ENCODE measurements at places on chromosomes 6 and 20.

DNA sequence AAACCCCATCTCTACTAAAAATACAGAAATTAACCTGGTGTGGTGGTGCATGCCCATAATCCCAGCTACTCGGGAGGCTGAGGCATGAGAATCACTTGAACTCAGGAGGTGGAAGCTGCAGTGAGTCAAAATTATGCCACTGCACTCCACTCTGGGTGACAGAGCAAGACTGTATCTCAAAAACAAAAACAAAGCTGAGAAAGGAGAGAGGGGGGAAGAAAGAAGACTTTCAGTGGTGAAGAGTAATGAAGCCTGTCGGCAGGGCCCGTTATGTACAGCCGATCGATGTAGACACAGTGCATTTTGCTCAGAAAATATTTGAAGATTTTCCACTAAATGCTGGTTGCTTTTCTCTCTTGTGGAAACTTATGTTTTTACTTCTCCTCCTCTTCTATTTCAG lies 13.8 kb downstream of the VAPB start:
- no peak for DNase-seq

GRCh38 chr20:39661833-39662232 lies 699.7 kb downstream of the DHX35 start:
- no peak for DNase-seq

GRCh38 chr6:100300221-100300736 lies 164.4 kb downstream of the SIM1 start:
- no peak for DNase-seq

DNA sequence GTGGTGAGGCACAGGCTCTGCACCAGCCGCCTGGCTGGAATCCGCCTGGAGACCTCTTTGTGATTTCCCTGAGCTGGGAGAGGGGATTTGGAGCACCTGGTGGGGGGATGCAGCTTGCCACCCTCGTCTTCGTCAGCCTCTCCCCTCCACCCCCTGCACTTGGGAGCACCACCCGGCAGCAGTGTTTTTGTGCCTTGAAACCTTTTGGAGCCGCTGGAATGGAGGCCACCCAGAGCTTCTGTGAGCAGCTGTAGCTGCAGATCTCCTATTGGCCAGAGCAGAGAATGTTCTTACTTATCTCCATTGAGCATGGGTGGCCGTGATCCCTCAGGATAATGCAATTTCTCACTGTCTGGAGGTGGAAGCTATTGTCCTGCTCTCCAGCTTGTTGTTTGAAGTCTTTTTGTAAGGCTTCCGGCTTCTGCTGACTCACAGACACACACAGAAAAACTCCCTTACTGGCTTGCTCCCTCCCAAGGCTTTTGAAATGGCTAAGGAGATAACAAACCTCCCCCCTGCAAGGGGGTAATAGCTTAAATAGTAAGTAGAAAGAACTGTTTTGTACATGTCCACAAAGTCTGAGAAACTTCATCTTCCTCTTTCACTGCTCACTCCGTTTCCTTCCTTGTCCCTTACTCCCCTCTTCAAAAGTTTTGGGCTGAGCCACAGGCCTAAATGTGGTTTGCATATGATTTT lies 271.2 kb downstream of the PRL start:
- no peak for DNase-seq

- no peak for DNase-seq
Measured at GRCh38 chr6:121506761-121507754, 71.6 kb downstream of the GJA1 start.

GRCh38 chr6:56370127-56370540 lies 122.8 kb upstream of the COL21A1 start:
- no peak for DNase-seq

GRCh38 chr6:154767003-154767723 lies 33.9 kb downstream of the SCAF8 start:
- no peak for DNase-seq

- no peak for DNase-seq
Measured at GRCh38 chr20:35370751-35371150, 41.0 kb downstream of the UQCC1 start.

DNA sequence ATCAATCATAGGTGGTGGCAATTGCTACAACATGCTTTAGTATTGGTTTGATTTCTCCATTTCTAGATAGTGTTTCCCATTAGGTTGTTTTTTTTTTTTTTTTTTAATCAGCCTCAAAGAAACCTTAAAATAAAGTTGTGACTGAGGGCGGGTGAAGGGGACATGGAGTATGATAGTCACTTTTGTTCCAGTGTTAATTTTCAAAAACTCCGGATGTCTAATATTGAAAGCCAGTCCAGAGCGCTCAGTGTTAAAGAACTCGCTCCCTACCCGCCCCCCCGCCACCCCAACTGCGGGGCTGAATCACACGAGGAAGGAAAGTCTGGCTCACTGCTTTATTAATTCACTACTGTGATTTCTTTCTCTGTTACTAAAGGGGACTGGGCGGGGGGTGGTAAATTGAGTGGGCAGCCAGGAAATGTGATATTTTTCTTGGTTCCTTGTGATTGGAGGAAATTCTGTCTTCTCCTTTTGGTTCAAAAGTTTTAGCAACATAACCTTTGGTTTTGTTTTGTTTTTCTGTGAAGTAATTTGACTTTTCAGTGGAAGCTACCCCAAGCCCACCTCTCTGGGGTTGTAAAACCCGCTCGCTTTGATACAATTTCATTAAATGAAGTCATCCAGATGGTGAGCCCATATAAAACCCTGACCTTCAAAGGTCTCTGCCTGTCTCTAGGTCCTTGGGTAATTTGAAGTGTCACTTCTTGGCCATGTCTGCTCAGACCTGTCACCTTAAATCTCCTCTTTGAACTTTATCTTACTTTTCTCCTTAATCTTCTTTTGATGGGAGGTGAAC lies 38.0 kb downstream of the TNFAIP3 start:
- no peak for DNase-seq

- no peak for DNase-seq
Measured at GRCh38 chr6:152250127-152250526, 387.0 kb downstream of the SYNE1 start.

DNA sequence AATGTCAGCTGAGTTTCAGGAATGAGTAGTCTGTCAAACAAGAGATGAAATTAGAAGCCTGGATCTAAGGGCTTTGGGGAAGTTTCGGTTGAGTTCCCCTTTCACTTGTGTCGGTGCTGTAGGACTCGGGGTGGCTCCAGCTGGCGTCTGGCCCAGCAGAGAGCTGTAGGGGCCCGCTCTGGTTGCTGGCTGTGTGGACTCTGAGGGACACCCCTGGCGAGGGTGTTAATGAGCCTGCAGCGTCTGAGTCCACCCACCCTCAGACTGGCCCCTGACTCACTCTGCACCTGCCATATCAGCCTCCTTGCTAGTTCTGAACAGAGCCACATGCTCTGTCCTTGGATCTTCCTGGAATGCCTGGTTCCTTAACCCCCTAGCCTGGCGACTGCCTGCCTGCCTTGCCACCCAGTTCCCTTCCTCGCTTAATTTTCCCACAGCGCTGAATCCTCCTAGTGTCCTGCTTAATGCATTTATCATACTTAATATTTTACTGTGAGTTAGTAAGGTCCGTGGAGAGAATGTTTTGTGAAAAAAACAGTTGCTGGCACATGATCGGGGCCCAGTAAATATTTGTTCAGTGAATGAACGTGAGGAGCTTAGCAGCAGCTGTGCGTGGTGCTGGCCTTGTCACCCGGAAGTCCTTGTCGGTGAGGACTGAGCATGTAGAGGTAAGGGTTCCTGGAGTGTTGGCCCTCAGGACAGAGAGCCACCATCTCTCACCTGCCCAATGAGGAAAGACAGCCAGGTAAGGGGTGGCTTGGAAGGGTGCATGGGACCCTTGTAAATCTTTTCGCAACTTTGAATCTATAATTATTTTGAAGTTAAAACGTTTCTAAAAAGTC lies 1.6 kb downstream of the DNAJC5 start:
- DNase-seq, result no peak

- peak; percentile 37 for DNase-seq
Measured at GRCh38 chr6:129709196-129709768, 695 bp downstream of the ARHGAP18 start.

- DNase-seq, result no peak
Measured at GRCh38 chr6:40727271-40727670, 140.1 kb upstream of the LRFN2 start.

DNA sequence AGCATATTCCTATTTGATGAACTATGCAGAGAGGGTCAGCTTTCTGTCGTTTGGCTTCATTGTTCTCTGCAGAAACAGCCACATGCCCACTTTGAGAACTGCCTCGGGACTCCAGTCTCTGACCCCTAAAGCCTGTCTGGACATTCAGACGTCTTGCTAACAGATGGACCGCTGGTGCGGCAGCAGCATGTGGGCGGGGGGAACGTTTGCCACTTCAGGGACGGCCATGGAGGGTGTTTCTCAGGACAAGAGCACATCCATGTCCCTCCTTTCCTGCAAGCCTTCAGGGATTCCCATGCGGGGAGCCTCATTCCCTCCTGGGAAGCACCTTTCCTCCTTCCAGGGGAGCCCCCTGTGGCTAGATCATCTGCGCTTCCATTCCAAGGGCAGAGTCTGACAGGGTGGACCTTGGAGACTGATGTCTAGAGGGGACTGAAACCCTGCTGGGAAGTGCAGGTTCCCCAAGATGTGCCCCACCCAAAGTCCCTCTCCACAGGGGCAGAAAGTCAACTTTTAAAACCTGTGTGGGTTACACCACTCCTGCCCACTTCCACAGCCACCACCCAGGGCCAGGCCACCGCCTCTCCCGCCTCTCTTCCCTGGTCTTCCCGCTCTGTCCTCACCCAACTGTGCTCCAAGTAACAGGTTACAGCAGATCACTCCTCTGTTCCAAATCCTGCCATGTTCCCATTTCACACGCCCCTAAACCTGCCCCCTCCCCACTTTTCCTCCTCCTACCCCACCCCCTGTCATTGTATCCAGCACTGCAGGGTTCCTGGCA lies 94.8 kb upstream of the PMEPA1 start:
- no peak for DNase-seq

DNA sequence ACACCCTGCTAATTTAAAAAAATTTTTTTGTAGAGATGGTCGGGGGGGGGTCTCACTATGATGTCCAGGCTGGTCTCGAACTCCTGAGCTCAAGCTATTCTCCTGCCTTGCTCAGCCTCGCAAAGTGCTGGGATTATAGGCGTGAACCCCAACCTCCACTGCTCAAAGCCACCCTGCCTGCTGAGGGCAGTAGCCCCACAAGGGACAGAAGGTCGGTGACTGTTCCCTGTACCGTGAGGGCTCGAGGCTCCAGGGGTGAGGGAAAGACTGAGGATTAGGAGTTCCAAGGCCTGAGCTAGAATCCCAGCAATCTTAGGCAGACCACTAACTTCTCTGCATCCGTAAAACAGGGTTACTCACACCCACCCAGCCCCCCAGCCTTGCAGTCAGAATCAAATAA lies 51.1 kb downstream of the CPNE5 start:
- DNase-seq, result no peak

- no peak for DNase-seq
Measured at GRCh38 chr6:69865126-69865525, 1.2 kb upstream of the COL19A1 start.

GRCh38 chr6:121344539-121344938 lies 10.3 kb upstream of the TBC1D32 start:
- DNase-seq, result no peak

GRCh38 chr20:11012975-11013374 lies 339.2 kb upstream of the JAG1 start:
- DNase-seq, result no peak

GRCh38 chr6:137707590-137708360 lies 159.3 kb upstream of the TNFAIP3 start:
- peak; percentile 42 for DNase-seq

DNA sequence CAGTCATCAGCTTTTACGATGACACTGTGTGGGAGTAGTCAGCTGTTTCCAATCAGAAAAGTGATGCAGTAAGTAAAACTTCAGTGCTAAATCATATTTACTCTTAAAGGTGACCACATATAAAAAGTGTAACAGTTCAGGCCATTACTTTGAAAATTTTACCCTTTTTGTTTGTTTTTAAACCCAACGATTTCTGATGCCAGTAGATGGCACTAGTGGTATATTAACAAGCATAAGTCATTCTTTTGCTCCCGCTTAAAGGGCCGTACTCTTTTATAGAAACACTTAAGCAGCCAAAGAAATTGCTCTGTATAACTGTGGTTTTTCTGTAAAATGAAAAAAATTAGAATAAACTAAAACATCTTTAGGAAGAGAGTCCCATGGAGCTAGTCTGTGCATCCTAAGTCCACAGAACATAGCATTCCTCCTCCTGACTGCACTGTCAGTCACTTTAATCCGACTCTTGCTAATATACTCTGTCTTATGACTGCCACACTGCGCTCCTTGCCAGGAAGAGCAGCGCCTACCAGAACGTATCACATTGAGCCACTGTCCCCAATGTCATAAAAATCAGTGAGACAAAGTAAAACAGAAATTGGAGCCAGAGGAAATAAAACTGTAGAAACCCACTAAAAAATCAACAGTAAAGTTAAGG lies 25.0 kb downstream of the HEBP2 start:
- peak; percentile 40 for DNase-seq

DNA sequence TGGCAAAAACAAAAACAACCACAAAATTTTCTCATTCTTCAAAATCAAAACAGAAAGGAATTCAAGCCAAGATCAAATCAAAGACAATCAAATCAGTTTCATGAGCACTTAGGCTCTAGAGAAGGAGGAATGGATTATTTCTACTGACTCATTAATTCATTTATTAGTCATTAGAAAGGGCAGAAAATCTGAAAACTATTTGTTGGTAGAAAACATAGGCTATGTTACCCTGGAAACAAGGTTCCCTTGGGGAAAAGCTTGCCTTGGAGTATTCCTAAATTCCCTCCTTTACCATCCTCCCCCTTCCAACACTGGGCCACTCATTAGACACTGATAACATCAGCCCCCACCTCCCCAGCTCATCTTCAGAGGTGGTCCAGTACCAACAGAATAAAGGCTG lies 17.5 kb downstream of the KIF16B start:
- DNase-seq, result no peak

Data from urinary bladder (tissue), 4 donors.